SHP77 treated with DMSO at 0.1 percent for 48 hours (cell line): ENCODE measurements at places on chromosomes 16 and 17.

- DNase-seq, result no peak
These were observed 144.1 kb downstream of the SPECC1 start for GRCh38 chr17:20153231-20153630.

DNA sequence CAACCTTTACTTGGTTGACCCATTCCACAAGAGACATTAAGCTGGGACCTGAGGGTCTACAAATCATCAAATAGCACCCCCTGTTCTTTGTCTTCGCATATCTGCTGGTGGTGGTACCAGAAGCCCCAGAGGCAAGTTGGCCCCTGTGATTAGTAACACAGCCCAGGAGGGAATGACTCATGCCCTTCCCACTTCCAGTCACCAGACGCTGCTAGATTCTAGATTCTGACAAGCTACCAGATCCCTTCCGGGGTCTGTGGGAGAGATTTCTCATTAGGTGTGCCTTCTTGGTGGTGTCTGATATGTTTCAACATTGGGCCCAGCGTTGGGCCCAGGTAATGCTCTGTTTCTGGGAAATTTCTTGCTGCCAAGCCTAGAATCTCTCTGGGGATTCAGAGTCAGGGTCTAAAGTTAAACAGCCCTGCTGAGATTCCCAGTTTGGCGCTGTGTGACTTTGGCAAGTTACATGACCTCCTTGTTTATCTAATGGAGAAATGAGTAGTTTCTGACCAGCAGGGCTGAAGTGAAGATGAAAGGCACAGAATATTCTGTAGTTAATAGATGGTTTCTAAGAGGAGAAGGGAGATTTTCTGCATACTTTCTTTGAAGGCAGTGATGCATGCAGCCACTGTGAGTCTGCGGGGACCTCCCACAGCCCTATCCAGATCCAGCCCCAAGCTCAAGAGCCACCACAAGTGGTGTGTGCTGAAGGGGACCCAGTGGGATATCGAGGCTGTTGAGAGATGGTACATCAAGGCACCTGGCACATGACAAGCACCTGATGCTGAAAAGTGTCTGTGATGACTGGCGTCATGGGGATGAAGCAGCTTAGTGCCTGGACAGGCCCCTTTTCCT is 3.9 kb downstream of the TRPV2 start:
- no peak for DNase-seq

GRCh38 chr16:54145881-54146280 is 140.7 kb downstream of the IRX3 start:
- no peak for DNase-seq

GRCh38 chr17:7626956-7627249 is 718 bp downstream of the SAT2 start:
- DNase-seq, result no peak

- no peak for DNase-seq
These were observed 38.9 kb upstream of the GNA13 start for GRCh38 chr17:65095465-65095864.

DNA sequence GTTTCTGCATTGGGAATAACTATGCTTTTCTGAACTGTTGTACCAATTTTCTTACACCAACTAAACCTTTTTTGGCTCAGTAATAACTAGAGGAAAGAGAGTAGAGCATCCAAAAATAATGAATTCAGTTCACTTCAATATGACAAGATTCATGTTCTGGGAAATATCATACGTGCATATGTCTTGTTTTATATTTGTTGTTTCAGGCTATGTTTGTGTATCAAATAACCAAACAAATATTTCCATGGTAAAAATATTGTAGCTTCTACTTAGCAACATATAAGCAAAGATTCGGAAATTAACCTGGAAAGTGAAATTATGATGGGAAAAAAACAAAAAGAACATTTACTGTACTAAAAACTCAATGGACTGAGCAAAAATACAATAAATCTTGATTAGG is 503.2 kb downstream of the TMEM114 start:
- DNase-seq, result no peak

- peak; percentile 70 for DNase-seq
These were observed 26.9 kb downstream of the CD300A start for GRCh38 chr17:74493331-74493833.

GRCh38 chr17:48153691-48154358 is 46.3 kb downstream of the SNX11 start:
- DNase-seq, result peak; percentile 86

GRCh38 chr16:10123141-10123540 is 59.1 kb downstream of the GRIN2A start:
- DNase-seq, result no peak

GRCh38 chr16:54320697-54321340 is 34.2 kb upstream of the IRX3 start:
- no peak for DNase-seq

DNA sequence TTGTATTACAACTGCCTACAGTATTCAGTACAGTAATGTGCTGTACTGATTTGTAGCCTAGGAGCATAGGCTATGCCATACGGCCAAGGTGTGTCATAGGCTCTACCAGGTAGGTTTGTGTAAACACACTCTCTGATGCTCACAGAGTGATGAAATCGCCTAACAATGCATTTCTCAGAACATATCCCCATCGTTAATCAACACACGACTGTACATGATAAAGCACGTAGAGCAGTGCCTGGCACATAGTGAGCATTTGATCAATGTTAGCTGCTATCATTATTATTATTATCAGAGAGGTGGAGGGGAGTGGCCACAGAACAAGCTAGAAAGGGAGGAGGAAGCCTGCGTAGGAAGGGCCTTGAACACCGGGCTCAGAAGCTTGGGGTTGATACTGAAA is 81.1 kb upstream of the LHX1 start:
- DNase-seq, result no peak

GRCh38 chr17:29051194-29051593 is 8.3 kb downstream of the PIPOX start:
- no peak for DNase-seq

- DNase-seq, result no peak
These were observed 1714.6 kb downstream of the TP53TG3F start for GRCh38 chr16:35174016-35174415.

- no peak for DNase-seq
These were observed 2.1 kb downstream of the MPO start for GRCh38 chr17:58278661-58279015.

- no peak for DNase-seq
These were observed 44.7 kb downstream of the TMEM132E start for GRCh38 chr17:34623856-34624766.

- DNase-seq, result no peak
These were observed 562.0 kb upstream of the GOT2 start for GRCh38 chr16:59295993-59296736.

GRCh38 chr16:85544016-85544415 is 69.1 kb upstream of the GSE1 start:
- DNase-seq, result no peak

- DNase-seq, result no peak
These were observed 4.8 kb downstream of the LIMD2 start for GRCh38 chr17:63694950-63695773.

DNA sequence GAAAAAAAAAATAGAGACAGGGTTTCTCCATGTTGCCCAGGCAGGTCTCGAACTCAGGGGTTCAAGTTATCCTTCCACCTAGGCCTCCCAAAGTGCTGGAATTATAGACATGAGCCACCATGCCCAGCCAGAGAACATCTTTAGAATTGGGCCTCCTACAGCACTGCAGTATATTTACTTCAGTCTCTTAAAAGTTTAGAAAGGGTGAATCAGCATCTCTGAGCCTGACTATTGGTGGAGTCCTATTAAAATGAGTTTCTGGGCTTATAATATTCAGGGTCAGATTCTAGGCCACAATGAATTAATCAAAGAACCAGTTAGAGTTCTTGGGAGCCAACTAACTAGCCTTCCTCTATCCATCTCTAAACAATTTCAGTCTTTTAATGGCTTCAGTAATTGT is 22.8 kb downstream of the TADA2A start:
- no peak for DNase-seq

GRCh38 chr17:48500435-48501426 is 30.1 kb downstream of the HOXB1 start:
- DNase-seq, result no peak

DNA sequence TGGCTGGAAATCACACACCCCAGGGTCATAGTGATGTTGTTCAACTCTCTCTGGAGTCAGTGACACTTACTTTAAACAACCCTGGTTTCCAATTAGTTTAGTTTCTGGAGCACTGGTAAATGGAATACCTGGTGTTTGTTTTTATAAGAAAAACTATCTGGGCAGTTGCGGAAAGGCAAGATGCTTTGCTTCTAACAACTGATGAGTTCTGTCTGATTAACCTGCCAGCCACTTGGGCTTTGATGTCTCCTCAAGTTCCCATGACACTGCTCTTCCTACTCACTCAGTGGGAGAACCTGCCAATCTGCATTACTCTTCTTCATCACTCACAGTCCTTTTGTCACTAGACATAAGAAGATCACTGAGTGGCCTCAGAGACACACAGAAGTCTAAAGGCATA is 78.7 kb upstream of the MTMR4 start:
- no peak for DNase-seq

GRCh38 chr16:2838928-2839327 is 8.8 kb downstream of the ZG16B start:
- DNase-seq, result peak; percentile 23

DNA sequence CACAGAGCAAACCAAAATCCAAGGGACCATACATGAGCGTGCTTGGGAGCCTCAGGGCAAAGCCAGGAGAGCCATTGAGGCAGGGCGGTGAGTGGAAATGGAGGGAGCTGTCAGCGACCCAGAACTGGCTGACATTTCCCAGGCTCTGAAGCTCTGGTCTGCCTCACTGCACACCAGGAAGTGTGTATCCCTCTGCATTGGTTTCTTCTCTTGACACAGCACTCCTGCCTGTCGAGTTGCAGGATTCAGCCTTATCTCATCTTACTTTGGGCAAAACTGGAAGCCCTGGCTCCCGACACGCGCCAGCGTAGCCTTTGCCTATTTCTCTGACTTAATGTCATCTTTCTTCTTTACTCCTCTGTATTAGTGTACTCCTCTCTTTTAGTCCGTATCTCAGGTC is 144.7 kb upstream of the HS3ST3A1 start:
- no peak for DNase-seq

GRCh38 chr16:68399456-68399855 is 48.9 kb downstream of the SMPD3 start:
- no peak for DNase-seq

GRCh38 chr16:53886482-53887378 is 182.8 kb downstream of the FTO start:
- DNase-seq, result no peak

- no peak for DNase-seq
These were observed 19.6 kb downstream of the KIAA0513 start for GRCh38 chr16:85046931-85047866.

GRCh38 chr17:17304521-17304985 is 1.4 kb downstream of the NT5M start:
- no peak for DNase-seq

DNA sequence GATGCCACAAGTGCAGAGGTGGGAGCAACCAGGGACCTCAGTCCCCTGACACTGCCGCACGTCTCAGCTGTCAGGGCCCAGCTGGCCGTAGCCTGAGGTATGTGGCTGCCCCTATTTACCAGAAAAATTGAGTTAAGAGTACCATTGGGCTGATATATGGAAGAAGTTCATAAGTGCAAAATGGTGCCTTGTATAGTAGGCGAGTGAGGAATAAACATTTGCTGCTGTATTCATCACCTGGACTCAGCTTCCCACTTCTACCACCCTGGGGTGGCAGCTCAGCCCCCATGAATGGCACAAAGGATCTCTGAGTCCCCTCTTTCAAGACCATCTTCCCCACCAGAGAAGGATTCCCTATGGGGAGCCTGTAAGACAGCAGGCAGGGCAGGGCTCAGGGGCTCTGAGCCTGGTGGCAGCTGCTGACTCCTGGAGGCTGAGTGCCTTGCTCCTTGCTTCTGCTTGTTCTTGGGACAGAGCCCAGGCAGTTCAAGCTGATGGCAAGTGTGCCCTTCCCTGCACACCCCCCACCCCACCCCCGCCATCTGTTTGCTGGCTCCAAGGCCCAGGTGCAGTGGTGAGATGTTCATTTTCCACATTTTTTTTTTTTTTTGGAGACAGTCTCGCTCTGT is 29.0 kb downstream of the TRPV2 start:
- DNase-seq, result no peak

DNA sequence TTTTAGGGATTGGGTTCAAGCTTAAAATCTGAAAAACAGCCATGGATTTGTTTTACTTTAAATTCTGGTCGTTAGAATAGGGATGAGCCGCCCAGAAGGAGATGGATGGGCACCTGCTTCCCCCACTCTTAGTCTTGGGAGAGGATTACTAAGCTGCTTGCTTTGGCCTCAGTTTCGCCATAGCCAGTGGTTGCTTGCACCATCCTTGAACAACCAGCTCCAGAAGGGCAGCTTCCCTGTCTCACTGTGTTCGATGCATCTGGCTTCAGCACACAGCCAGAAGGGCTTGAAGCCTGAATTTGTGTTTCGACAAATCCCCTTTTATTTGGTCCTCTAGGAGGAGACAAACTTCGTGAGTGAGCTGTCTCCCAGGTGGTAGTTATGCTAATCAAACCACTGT is 7.1 kb downstream of the CYB5D2 start:
- no peak for DNase-seq

- DNase-seq, result no peak
These were observed 8.0 kb upstream of the KRT23 start for GRCh38 chr17:40945414-40945813.

GRCh38 chr16:66369055-66369592 is 2.6 kb downstream of the CDH5 start:
- DNase-seq, result no peak

GRCh38 chr16:86789621-86790051 is 211.3 kb downstream of the FOXL1 start:
- no peak for DNase-seq

- DNase-seq, result no peak
These were observed 8.2 kb downstream of the POLR2C start for GRCh38 chr16:57470711-57471110.

GRCh38 chr17:75861927-75862317 is 6.8 kb upstream of the WBP2 start:
- DNase-seq, result no peak

GRCh38 chr17:27647765-27648164 is 16.8 kb downstream of the LGALS9 start:
- DNase-seq, result no peak

GRCh38 chr16:88321635-88322499 is 60.9 kb upstream of the ZNF469 start:
- DNase-seq, result no peak

GRCh38 chr16:73000020-73000906 is 47.7 kb downstream of the ZFHX3 start:
- no peak for DNase-seq

DNA sequence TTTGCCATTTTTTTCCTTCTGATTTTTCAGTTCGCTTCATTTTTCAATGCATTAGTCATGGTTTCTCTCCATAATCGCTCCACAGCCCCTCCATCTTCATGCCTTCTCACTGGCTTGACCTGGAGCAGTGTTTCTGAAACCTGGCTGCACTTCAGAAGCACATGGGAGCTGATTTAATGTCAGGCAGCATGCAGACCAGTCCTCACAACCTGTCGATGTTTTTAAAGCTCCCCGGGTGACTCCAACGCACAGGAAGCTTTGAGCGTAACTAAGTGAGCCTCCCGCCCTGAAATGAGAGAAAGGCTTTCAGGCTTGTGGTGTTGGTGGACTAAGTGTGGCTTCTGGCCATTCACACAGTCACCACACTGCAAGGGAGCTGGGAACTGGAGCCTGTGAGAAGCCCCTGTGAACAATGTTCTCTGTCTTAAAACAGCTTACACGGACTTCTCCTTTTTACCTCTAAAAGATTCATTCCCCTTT is 16.8 kb upstream of the DRG2 start:
- peak; percentile 36 for DNase-seq

GRCh38 chr17:29007860-29008455 is 2.1 kb upstream of the SEZ6 start:
- no peak for DNase-seq
